SK-N-MC (cell line): ENCODE measurements at places on chromosomes 11 and 22.

- DNase-seq = no peak
Measured at GRCh38 chr11:10792385-10793068, 16.2 kb downstream of the EIF4G2 start.

DNA sequence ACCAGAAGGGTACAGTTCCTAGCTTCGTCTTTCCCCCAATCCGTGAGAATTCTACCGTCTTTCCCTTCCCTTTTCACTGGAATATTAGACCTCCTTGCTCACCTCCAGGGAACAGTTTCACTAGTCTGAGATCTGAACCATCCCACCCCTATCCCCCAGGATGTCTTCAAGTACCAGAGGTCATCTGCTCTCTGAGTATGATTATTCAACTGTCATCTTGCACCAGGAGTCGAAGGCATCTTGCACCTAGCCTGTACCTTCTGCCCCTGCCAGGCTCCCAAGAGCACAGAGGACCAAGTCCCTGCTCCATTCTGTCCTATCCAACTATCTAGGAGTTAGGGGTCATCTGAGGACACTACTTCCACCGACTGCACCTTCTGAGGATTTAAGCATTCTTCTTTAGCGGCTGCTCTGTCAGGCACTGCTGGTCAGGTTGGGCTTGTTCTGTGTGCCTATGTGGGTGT lies 804 bp downstream of the ACER3 start:
- no peak for DNase-seq

DNA sequence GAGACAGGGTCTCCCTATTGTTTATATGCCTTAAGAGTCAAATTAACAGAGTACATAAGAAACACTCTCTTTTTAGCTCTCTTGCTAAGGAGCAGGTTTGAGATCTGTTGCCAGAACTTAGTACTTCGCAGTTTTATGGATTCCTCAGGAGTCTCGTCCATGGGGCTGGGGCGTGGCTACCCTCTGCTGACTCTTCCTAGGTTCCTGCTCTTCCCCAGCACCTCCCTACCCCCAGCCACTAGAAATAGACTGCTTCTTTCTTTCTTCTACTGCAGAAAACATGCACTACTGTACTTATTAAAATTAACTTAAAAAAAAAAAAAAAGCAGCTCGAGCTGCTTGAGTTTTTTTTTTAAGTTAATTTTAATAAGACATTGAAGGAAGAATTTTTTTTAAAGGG lies 8.0 kb downstream of the FAM118B start:
- no peak for DNase-seq

GRCh38 chr22:50173311-50173982 lies 2.9 kb downstream of the PANX2 start:
- DNase-seq = no peak

- DNase-seq = no peak
Measured at GRCh38 chr11:106745941-106746340, 272.3 kb downstream of the GUCY1A2 start.

DNA sequence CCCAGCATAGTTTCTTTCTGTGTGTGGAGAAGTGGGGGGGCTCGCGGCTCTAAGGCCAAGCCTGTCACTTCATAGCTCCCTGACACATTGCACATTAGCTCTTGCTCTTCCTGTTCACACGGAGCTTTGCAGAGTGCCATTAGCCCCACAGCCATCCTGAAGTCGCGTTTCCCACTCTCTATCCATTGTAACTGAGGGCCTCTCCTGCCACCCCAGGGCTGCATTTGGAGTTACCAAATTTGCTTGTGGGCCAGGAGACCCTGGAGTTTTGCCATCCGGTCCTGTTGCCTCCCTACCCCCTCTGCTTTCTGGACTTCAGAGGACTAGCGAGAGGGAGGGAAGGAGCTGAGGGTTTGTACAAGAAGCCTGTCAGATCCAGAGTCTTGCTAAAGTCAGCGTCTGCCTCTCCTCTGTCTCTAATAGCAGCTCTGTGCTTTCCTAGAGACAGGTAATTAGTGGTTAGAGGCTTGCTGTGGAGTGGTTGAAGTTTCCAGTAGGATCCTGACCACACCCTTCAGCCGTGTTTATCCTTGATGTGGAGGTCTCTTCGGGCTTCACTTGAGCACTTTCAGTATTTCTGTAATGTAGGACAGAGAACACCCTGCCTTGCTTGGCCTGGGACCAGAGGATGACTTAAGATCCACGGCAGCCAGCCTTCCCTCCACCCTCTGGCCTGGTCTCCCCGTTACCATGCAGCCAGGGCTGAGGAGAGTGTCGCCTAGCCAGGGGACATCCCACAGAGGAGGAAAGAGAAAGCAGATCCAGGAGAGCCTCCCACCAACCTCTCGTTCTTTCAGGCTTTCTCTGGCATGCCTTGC lies 14.1 kb downstream of the DCPS start:
- no peak for DNase-seq

GRCh38 chr11:130694488-130695045 lies 221.7 kb downstream of the SNX19 start:
- no peak for DNase-seq

GRCh38 chr22:26785932-26786331 lies 128.5 kb downstream of the MIAT start:
- DNase-seq = no peak

DNA sequence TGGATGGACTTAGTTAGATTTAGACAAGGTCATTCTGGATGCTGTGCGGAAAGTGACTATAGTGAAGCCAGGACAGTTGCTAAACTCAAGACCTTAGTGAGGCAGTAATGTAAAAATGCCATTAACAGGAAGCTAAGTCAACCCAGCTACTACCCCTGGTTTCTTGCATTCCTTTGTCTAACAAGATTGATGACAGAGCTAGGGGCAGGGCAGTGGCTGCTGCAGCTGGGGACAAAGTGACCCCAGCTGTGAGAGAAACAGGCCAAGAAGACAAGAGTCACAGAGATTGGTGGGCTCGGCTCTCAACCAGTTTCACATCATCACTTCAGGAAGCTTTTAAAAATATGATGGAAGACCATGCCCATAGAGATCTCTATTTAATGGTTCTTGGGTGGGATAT lies 110.4 kb upstream of the POU2AF2 start:
- DNase-seq = no peak

- DNase-seq = peak; percentile 26
Measured at GRCh38 chr22:45504373-45505341, 2.0 kb downstream of the FBLN1 start.

GRCh38 chr11:134994431-134994830 lies 582.4 kb upstream of the B3GAT1 start:
- DNase-seq = no peak

GRCh38 chr22:44118645-44119315 lies 61.9 kb upstream of the PARVG start:
- no peak for DNase-seq

DNA sequence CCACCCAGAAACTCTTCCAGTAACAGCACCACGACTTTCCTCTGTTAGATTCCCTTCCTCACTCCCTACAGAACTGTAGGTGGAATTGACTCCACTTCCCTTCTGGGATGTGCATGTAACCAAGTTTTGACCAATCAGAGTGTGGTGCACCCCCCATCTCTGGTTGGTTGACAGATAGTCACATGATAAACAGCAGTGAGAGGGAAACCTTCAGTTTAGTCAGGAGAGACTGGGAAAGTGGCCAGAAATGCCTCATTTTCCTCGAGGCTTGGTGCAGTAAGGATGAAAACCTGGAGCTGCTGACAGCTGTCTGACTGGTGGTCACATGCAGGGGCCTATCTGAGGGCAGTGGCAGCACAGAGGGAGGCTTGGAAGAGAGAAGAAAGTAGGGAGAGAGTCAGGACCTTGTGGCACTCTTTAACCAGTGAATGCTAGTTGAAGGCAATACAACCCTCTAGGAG lies 67.3 kb upstream of the GRK3 start:
- DNase-seq = no peak

DNA sequence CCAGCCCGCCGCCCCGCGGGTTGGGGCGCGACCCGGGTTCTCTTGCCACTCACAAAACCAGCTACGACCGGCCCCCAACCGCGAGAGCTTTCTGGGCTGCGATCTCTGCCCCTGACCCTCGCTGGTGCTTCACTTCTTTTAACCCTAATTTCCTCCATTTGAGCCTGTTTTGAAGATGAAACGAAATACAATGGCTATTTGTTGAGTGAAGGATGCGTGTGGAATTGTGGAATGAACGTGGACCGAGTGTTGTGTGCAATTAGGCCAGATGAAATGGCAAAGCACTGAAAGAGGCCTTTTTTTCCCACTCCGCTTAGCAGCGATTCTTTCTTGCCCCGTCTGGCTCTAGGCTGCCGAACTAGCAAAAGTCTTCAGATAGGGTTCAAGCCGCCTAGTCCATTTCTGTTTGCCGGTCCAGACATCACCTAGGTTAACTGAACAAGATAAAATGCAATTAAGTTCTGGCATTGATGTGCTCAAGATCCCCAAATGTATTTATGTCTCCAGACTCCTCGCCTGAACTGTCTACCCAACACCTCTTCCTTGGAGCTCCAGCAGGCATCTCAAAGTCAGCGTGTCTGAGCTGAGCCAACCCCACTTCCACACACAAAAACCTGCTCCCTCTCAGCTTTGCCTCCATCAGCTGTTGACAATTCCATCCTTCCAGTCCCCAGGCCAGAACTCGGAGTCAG lies 471 bp upstream of the TMEM184B start:
- DNase-seq = no peak

DNA sequence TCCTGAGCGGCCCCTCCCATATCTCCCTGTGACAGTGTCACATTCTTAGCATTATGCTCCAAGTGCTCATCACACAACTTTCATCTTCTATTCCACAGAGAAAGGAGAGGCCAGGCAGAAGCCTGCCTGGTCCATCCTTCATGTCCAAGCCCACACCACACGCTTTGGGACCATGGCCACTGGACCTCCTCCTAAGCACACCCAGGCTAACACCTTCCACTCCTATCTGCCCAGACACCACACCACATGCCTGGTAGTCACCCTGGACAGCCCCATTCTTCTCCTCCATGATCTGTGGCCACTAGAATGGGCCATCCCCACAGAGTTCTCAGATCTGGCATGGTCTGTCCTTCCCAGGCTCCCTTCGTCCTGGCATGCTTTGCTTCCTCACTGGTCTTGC lies 55.3 kb downstream of the HIRA start:
- no peak for DNase-seq

- DNase-seq = no peak
Measured at GRCh38 chr11:91178366-91178765, 955.5 kb upstream of the CHORDC1 start.

- DNase-seq = no peak
Measured at GRCh38 chr11:125164422-125165110, at the start of gene PKNOX2. Gene PKNOX2, plus strand, starts transcription at chr11:125164751. Its CDS starts 186,555 bp downstream, at chr11:125351306.

DNA sequence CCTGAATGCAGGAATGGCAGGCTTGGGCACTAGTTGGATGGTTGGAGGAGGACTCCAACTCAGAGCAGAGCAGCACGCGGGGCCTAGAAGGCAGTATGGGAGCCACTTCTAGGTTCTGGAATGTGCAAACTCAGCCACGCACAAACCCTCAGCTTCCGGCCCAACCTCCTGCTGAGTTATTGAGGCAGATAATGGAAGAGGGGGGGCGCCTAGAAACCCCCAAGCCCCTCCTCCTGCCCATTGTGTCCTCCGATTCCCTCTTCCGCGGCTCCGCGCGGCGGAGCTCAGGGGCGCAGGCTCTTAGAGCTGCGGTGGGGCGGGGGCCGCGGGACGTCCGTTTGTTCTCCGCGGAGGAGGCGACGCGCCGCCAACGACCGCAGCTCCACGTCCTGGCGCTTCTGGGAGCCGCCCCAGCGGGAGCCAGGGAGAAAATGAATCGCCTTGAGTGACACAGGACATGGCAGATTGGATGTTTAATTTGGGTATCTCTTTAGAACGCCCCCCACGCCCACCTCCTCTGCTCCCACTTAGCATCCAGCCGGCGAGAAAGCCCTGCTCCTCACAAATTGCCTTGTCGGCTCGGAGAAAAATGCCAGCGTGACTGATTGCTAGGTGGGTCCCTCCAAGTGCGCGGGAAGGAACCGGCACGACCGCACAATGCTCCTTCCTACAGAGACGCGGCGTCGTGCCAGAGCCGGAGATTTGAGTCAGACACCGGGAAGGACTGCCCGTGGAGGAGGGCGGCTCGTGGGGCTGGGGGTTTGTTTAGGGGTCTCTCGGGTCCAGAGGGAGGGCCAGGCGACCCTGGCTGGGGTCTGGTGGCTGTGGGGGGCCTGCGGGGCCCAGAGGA lies 144.6 kb downstream of the NECTIN1 start:
- peak; percentile 96 for DNase-seq

DNA sequence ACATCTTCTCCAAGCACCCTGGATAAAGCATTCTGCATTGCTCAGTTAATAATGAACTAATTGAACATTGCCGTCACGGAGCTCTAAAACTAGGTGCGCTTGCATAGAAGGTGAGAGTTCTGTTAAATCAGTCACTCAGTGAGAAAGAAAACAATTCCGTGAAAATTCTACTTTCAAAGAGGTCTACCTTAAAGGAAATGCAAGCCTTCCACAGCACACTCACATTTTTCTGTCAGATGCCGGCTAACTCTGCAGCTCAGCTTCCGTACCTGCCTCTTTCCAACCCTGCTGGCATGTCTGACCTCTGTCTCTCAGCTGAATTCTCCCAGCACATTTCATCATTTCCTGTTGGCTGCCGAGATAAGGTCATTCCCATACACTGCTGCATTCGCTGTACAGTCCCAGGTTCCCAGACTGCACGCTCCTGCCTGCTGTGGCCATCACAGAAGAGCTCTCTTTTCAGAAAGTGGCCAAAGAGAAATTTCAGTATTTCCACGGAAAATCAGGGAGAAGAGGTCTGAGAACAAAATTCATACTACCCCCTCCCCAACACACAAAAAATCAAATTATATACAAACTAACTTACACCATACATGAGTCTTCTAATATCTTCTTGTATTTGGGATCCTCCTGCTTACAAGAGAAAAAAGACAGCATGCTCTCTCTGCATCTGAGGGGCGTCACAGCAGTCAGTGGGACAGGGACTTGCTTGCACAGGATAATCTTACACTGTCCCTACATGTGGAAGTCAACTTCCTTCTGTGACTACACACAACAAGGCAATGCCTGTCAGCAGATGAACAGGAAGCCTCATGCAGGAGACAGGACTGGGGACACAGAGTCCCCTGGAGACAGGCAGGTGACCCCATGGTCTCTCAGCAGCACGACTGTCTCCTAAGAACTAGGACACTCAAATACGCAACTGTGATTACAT lies 55.1 kb downstream of the PACSIN2 start:
- DNase-seq = no peak

DNA sequence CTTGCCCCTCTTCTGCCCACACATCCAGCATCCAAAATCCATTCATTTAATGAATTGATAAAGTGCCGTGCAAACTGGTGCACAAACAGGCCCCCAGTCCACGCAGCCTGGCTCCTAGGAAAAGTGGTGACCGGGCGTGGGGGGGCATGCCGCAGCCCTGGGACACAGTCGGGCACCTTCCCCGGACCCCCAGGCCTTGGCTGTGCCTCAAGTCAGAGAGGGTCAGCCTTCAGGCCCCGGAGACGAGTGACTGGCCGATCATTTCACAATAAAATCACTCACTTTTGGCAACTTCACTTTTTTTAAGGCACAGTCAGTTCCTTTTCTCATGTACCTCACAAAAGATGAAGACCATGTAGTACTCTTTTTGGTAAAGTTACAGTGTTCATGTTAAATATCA lies 8.0 kb downstream of the CDPF1 start:
- DNase-seq = no peak

- DNase-seq = no peak
Measured at GRCh38 chr11:69922596-69923111, 103.4 kb upstream of the FGF3 start.
